ENCODE measurements at places on chromosomes 5 and 9. TPM values are rescaled to one million over a fixed set of nuclear protein-coding genes. Genes with fewer than 3 reads are reported as not detected.

PLAC8L1 gene
- total RNA-seq = not detected

SPINK4 gene
- not detected for total RNA-seq

IL5 gene
- total RNA-seq = not detected

DNA sequence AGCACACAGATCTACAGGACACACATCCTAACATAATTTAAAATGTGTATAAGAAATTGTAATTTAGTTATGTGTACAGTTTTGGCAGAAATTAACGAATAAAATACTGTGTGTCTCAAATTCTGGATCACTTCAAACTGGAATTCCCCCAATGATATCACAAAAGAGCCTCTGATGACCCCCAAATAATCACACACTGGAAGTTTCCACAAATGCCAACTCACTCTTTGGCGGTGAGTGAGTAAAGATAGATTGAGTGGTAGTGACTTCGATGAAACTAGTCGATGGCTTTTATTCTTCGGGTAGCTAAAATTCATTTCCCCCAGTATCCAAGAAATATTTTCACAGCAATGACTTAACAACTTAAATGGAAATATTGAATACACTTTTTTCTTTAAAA is 2.2 kb downstream of the ZNF366 start:
- DNase-seq = no peak

DNA sequence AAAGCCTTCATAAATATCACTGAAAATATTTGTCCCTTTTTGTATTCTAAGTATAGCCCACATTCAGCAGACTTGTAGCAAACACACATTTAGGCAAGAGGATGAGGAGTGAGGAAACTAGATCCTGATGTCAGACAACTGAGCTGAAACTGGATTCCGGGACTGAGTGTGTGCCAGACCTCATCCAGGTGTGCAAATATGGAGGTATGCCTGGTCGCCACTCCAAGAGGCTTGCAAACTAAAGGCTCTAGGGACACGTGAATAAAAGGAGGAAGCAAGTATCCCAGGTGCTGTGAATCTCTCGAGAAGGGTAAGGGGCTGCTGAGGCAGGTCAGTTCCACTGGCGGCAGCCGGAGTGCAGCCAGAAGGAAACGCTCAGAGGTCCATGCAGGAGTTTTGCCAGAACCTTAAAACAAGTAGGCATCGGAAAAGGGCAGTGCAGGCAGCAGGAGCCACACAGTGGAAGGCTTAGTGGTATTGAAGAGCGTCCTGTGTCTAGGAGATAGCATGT is 77.4 kb upstream of the ALDH1B1 start:
- no peak for DNase-seq

- no peak for DNase-seq
Observed at GRCh38 chr9:112537561-112537960, 50.9 kb downstream of the KIAA1958 start.

DNA sequence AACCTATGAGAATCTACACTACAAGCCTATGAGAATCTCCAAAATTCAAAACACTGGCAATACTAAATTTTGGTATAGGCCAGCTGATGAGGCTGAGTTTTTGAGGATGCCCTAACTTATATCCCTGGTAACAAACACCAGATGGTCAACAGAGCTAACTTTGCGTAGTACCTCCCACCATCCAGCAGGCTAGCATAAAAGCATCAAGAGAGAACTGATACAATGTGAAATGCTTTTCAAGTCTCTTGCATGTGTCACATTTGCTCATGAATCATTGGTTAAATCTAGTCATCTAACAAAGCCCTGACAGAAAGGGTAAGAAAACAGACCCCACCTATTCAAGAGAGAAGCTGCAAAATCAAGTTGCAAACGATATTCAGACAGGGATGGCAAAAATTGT is 1609.7 kb upstream of the CDH9 start:
- DNase-seq = peak; percentile 18

DNA sequence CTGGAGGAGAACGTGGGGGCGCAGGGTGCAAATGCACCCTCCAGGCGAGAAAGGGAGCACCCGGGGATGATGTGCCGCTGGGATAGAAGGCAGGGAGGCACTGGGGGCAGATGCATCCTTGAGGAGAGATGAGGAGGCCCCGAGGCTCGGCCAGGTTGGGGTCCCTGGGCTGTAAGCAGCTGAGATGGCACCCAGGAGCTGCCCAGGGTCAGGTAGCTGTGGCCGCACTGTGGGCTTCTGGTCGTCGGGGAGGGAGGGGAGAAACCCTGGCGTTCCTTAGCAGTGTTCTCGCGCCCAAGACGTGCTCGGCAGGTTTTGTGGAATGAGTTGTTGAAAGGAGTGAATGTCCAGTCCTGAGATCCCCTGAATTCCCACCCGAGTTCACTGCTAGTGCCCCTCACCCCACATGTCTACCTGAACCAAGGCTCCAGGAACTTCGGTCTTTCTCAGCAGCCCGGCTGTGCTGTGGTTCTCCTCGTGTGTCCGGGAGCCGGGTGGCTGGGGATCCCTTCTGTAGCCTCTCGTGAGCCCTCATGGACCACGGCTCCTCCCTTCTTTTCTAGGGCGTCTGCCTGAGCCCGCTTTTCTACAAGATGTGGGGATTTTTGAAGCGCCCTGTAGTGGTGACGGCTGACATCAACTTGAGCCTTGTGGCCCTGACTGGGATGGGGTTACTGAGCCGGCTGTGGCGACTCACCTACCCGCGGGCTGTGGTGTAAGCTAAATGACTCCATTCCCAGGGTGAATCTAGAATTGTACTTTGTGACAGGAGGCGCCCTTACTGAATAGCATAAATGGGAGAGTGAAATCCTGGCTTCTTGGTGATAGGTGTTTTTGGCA is 1.1 kb downstream of the POMT1 start:
- peak; percentile 10 for DNase-seq

DNA sequence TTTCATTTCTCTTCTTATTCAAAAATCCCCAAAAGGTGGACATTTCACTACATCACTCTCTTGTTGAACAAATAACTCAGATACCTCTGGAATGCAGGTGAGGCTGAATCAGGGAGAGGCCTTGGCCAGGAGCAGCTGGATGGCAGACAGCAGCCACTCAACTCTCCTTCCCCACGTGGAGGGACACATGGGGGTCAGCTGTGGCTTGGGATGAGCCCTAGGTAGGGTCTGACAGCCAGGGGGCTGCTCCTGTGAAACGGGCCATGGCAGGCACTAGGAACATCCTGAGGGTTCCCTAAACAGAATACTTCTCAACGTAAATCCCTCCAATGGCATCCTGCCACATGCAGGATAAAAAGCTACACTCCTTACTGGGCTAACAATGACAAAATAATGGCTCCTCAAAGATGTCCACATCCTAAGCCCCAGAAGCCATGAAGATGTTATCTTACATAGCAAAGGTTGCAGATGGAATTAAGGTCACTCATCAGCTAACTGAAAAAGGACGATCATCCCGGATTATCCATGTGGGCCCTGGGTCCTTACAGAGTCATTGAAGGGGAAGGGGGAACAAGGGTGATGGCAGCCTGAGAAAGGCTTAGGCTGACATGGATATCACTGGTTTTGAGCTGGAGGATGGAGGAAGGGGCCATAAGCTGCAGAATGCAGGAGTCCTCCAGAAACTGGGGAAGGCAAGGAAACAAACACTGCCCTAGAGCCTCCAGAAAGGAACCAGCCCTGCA is 31.4 kb upstream of the S1PR3 start:
- no peak for DNase-seq

DNA sequence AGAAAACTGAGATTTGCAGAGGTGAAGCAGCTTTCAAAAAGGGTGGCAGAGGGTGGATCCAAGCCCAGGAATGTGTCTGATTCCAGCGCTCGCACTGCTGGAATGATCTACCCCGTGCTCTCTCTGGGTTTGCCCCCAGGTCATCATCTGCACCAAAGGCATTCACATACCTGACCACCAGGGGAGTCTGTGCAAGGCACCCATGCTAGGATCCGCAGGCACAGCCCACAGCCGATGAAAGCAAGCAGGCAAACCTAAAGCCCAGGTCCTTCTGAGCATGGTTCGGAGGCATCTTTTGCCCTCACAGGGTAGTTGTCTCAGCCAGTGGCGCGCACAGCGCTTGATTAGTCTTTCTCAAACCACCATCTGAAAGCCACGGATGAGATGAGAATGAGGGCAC is 56.6 kb downstream of the TEK start:
- DNase-seq = no peak

DNA sequence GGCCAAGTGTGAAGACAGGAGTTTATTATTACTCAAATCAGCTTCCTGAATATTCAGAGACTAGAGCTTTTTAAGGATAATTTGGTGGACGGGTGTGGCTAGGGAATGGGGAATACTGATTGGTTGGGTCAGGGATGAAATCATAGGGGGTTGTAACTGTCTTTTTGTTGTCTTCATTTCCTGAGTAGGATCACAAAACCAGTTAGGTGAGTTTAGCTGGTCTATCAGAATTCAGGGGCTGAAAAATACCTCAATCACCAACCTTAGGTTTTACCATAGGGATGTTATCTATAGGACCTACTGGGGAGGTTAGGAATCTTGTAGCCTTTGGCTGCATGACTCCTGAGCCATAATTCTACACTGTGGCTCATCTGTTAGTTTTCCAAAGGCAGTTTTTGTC is 235.8 kb downstream of the YTHDC2 start:
- DNase-seq = no peak

- peak; percentile 58 for DNase-seq
Observed at GRCh38 chr5:158451203-158451992, 592.5 kb upstream of the CLINT1 start.

DNA sequence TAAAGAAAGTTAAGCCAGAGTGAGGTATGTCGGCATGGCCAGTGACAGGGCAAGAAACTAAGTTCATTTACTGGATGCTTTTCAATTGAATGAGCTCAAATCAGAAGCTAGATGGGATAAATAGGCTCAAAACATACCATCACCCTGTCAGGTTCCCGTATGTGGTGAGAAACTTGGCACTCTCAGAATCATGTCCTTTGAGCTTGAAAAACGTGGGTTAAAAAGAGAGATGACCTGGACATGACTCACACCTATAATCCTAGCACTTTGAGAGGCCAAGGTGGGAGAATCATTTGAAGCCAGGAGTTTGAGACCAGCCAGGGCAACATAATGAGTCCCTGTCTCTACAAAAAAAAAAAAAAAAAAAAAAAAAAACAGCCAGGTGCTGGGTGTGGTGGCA is 121.7 kb upstream of the RGMB start:
- no peak for DNase-seq

DNA sequence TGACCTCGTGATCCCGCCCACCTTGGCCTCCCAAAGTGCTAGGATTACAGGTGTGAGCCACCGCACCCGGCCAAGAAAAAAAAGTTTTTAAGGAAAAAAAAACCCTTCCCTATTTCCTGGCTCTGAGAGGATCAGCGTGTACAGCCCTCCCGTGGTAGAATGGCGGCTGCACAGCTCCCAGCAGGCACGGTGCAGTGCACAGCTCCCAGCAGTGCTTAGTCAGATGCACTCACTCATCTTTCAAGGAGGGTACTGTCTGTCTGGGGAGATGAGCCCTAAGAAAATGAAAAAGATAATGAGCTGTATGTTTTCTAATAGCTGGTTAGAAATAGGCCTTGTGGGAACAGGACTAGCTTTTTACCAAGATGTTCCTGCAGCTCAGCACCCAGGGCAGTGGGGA is 36.7 kb upstream of the SLC2A8 start:
- no peak for DNase-seq

DNA sequence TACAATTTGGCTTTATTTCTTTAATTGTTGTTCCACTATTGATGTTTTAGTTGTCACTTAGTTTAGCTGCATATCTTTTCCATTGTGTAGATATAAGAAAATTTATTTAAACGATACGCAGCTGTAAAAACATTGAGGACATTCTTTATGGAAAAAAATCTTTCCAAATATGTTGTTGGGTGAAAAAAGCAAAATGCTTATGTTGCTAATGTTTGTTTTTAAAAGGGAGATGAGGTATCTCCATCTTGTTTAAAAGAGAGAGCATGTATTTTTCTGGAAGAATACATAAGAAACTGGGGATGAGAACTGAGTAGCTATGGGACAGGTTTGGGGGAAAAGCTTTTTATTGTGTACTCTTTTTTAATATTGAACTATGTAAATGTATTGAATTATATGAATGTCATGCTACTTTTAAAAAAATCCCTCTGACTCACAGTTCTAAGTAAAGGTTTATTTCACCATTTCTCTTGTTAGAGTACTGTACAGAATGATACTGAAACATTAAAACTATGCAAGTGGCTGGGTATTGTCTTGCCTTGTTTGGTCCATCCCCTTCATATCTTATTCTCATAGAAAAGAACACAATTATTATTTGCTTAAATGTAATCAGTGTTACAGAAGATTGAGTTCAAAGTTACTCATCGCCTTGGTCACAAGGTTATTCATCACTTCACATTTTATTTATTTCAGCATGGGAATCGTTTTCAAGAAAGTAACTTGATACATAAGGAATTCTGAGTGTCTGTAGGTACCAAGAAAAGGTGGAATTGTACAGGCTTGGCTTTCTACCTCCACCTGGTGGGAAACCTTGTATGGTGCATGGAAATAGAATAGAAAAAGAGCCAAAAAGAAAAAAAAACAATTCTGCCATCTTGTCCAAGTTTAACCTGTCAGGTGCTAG is 85.8 kb downstream of the RIC1 start:
- DNase-seq = peak; percentile 29

- DNase-seq = no peak
Observed at GRCh38 chr5:126492939-126493338, 69.7 kb downstream of the GRAMD2B start.

GRCh38 chr5:179613460-179614071 is 9.9 kb downstream of the HNRNPH1 start:
- DNase-seq = peak; percentile 47

DNA sequence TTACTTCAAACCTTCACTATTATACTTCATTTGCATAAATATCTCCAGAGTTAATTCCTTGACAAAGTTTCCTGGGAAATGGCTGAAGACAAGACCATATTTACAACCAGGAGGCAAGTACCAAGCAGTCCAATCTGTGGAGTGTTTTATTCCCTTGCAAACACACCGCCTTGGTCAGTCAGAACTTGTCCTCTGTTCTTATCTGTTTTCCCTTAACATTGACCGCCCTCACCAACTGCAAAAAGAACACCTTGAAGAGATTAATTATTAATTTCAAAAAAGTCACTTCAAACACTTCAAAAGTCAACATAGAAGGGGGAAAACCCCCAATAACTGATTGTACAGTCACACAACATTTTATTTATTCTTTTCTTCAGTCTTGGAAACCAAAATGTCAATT is 269.0 kb upstream of the RGMB start:
- no peak for DNase-seq
